CD4-positive, alpha-beta T cell treated with Interleukin-10 for 1 hour (primary cell): ENCODE measurements at places on chromosomes 2 and 18.

DNA sequence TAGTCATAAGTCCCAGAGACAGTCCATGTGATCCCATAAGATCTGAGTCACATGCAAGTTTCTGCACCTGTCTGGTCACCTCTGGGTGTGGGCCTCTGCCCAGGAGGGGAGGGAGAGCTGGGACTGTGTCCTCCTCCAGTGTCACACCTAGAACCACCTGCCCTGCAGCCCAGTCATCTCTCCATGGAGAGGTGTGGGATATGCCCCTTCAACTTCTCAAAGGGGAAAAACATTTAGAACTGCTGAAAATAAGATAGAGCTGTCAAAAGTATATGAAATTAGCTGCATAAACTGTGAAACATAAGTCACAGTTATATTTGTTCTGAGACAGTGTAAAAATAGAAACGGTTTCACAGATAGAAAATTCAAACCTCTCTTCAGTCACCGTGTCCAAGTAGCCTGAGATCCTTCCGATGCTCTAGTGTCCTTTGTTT is 55.4 kb downstream of the NGEF start:
- DNase-seq = no peak

- no peak for DNase-seq
Observed at GRCh38 chr2:230809677-230810251, 55.0 kb upstream of the ITM2C start.

GRCh38 chr2:191126386-191127085 is 24.3 kb downstream of the STAT4 start:
- DNase-seq = peak; percentile 67

DNA sequence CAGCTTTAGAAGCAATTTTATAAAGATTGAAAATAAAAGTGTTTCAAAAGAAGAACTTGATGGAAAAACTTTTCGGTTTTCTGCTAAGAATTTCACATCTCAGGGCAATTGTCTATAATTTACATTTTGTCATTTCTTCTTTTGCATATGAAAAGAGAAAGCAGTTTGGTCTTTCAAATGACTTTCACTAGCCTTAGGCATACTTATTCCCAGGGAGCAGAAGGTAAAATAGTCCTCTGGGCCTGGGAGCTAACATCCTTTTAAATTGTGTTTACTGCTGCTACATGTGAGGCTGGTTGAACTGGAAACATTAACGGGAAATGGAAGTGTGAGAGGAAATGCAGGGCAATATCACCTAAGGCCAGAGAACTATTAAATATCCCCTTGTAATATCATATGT is 37.1 kb downstream of the MYO3B start:
- no peak for DNase-seq

DNA sequence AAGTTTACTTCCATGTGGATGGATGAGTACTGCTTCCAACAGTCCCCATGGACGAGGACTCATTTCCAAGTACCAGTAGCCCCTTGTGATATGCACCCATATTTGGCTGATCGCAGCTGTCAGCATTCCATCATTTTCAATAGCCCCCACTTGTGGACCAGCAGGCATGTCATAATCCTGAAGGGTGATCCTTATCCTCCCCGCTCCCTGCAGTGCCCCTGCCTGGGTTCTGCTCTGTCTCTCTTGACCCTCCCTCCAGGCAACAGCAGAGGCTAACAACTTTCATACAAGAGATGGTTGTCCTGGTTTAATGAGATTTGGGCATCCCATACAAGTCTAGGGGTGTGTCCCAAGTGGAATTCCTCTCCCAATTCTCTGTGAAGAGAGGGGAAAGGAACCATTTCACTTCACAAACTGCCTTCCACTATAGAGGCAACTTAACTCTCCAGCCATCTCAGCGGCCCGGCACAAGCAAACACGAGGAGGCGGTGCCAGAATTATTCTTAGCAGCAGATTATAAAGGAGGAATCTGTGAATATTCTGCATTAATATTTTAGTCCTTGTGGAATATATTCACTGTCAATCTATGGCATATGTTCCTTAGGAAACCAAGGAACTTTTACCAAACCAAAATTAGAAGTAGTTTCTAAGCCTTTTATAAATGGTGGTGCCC is 110.7 kb downstream of the RTN4 start:
- no peak for DNase-seq

DNA sequence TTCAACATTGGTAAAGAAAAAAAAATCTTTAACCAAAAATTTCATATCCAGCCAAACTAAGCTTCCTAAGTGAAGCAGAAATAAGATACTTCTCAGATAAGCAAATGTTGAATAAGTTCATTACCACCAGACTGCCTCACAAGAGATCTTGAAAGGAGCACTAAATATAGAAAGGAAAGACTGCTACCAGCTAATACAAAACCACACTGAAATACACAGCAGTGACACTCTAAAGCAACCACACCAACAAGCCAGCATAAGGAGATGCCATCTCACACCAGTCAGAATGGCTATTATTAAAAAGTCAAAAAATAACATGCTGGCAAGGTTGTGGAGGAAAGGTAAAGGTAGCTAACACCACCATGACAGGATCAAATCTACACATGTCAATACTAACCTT is 74.0 kb upstream of the LHCGR start:
- no peak for DNase-seq

DNA sequence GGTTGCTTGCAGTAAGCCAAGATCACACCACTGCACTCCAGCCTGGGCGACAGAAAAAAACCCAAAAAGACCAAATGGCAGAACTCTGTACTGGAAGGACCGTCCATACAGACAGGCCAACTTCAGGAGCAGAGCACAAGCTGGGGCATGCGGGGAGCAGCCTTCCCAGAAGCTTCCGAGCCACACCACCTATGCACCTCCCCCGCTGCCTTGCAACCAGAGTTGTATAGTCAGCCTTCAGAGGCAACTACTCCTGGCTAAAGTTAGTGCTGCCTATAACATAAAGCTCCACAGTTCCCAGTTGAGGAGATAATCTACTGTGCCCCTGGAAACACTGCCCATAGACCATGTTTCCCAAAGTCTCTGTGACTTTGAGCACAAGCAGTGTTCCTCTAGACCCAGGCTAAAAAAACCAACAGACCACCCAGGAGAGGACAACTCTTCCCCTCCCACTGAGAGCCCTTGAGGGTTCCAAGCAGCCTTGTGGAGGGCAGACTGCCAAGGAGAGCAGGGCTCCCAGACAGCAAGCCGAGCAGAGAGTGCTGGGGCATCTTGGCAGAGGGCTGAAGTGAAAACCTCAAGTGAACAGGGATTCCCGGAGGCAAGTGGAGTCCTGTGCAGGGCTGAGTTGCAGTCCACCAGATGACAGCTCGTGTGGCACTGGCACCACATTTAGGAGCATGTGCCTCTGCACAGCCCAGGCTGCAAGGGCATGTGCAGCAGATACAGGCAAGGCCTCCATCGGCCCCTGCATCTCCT is 6.8 kb downstream of the SFT2D3 start:
- DNase-seq = no peak

- no peak for DNase-seq
Observed at GRCh38 chr18:26442126-26442525, 106.2 kb downstream of the KCTD1 start.

GRCh38 chr2:145715601-145716000 is 1195.7 kb upstream of the ZEB2 start:
- DNase-seq = no peak

DNA sequence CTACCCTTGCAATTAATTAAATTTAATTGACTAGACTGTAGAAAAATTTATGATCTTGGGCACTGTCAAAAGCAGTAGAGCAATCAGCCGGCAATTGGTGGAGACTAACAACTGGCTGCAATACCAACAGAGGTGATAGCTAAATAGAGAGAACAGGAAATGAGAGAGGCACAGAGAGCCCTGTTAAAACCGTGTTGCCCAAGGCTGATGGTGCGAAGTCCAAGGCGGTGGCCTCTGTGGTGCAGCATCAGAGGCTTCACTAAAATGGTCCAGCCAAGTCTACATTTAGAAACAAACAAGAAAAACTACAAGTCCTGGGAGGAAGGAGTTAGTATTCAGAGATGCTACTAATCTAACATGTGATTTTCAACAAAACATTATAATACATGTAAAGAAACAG is 115.6 kb downstream of the NETO1 start:
- DNase-seq = no peak

DNA sequence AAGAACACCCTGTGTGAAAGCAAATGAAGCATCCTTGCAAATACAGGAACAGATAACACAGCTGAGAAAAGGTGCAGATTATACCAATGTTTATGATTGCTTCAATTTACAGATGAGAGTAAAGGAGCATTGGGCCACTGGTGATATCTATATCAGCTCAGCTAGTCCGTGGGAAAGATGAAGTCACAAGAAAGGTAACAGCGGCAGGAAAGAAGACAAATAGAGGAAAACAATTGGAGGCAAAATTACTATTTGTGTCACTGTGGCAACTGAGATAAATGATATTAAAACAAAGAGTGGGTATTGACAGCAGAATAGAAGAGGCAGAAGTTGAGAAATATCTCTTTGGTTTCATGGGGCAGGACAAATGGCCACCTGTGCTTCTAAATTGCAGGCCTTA is 121.2 kb upstream of the CAVIN2 start:
- no peak for DNase-seq

- DNase-seq = peak; percentile 3
Observed at GRCh38 chr2:177551989-177552421, 159.4 kb downstream of the AGPS start.

DNA sequence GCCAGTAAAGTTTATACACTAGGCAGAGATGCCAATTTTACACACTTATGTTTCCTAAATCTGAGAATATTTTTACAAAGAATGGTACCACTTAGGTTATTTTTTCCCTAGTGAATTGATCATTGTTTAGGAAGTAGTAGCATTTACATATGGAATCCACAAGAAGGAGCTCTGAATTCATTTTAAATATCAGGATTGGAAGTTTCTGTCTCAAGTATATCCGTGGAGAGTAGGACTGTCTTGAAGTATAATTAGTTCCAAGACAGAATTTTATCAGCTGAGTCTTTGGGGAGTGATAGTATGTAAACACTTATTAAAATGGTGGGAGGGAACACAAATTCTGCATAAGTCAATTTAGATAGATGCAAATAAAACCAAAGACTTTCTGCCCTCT is 82.3 kb upstream of the FAM98A start:
- no peak for DNase-seq

GRCh38 chr2:62267696-62268095 is 71.8 kb downstream of the B3GNT2 start:
- no peak for DNase-seq

- no peak for DNase-seq
Observed at GRCh38 chr2:134372611-134373131, 118.8 kb downstream of the MGAT5 start.

- DNase-seq = no peak
Observed at GRCh38 chr2:100876231-100876860, 56.4 kb downstream of the NPAS2 start.

GRCh38 chr2:68423966-68424650 is 43.0 kb downstream of the FBXO48 start:
- DNase-seq = peak; percentile 47

DNA sequence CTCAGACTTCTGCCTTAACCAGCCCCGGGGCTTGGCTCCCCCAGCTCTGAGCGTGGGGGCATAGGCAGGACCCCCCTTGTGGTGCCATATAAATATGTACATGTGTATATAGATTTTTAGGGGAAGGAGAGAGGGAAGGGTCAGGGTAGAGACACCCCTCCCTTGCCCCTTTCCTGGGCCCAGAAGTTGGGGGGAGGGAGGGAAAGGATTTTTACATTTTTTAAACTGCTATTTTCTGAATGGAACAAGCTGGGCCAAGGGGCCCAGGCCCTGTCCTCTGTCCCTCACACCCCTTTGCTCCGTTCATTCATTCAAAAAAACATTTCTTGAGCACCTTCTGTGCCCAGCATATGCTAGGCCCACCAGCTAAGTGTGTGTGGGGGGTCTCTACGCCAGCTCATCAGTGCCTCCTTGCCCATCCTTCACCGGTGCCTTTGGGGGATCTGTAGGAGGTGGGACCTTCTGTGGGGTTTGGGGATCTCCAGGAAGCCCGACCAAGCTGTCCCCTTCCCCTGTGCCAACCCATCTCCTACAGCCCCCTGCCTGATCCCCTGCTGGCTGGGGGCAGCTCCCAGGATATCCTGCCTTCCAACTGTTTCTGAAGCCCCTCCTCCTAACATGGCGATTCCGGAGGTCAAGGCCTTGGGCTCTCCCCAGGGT is 5.5 kb downstream of the CTDSP1 start:
- DNase-seq = no peak

DNA sequence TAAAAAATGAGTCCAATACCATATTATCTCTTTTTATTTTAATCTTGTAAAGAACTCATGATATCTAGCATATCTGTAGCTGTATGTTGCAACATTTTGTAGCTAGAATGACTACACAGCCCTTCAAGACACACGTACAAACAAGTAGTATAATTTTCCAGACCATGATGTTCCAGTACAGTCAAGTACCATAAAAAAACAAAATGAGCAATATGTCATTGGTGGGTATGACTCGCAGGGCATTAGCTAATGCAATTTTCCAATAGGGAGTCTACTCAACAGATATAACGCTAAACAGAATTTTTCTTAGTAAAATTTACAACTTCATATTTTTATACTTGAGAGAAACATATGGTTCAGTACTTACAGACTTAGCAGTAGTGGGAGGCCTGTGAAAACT is 53.6 kb upstream of the UGP2 start:
- DNase-seq = no peak

GRCh38 chr2:133437492-133437891 is 130.8 kb downstream of the NCKAP5 start:
- DNase-seq = no peak

DNA sequence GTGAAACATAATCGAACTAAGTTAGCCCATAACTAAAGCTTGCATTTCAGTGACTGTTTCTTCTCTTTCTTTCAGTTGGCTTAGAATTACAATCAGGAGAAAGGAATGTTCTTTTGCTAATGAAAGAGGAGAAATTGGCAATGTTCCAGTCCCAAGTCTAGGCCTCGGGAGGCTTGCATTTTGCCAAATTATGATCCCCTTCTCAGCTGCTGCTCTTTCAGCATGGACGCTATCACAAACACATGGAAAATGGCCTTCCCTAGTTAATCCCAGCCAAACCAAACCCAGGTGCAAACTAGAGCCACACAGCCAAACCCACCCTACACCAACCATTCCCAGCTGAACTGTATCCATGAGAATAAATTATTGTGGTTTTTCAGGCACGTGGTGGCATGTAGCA is 605.2 kb upstream of the LRRTM4 start:
- no peak for DNase-seq

GRCh38 chr18:44724105-44724778 is 43.6 kb downstream of the SETBP1 start:
- peak; percentile 28 for DNase-seq

DNA sequence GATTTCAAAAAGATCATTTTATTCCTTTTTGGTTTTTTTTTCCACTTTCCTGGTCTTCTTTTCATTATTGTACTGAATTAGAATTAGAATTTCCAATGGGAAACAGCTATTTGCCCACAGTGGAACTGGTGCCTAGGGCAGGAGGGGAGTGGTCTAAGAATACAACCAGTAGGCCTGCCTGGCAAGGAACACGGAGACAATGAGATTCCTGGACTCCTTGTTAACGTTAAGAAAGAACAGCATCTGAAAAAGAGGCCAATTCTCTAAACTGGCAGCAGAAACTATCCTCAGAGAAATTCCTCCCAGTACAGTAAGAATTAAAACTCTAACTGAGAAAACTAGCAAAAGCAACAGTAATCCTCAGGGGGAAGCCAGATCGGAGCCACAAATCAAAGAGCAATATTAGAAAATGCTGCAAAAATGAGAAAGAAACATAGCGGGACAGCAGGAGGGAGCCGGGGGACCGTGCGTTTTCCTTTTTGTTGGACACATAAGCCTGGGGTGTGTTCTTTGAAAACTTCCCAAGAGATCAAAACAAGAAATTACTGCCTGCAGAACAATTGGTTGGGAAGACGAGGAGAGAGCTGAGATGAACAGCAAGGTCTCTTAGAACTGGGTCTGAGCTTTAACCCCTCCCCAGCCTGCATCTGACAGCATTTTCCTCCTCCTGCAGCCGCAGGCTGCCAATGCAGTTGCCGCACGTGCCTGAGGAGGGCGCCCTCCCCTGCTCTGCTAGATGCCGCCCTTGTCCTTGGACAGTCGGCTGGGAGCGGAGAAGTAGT is 776.0 kb downstream of the TSN start:
- DNase-seq = no peak
